ENCODE measurements at places on chromosomes 11 and 22.

DNA sequence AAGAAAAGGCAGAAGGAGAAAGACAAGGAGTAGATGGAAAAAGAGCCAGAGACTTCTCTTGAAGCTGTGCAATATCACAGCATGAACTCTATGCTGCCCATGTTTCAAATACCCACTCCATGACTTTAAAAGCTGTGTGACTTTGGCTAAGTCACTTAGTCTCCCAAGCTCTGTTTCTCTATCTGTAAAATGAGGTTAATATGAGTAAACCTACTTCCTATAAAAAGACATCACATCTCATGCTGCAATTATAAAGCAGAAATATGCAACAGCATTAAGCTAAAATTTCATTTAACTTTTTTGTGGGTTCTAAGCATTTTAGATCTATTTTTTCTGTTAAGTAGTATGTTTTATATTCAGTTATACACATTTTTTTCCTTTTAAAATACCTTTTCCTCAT, 11.6 kb downstream of the DGCR2 start:
- DNase-seq: no peak

DNA sequence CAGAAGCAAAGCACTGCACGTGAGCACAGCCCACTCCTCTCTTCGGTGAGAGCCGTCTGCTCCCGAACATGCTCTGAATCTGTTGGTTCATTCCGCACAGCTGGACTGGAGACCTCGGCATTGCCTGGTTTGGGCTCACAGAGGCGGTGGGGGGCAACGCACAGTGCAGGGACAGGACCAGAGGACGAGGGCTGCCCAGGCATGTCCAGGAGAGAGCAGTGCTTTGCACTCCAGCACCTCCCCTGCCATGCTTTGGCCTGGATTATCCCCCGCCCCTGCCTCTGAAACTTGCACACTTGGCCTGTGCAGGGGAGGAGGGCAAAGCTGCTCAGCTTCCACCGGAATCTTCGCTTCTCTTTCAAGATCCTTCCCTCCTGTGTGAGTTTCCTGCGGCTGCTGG, 536.5 kb downstream of the BRD1 start:
- DNase-seq: no peak

GRCh38 chr11:62835336-62835735, 2.7 kb upstream of the TEX54 start:
- no peak for DNase-seq

DNA sequence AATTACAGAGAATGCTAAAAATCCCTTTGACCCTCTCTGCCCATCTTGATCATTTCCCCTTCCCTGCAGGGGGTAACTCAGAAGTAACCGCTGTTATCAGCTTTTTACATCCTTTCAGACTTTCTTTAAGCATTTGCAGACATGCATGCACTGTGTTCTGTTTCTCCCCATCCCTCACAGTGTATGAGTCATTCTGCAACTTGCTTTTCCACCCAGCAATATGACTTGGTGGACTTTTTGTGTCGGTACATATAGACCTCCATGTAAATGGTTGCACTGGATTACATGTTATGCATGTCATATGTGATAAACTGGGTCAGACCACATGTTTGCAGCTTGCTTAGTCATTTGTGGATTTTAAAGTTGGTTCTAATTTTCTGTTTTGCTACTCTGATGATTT, 87.7 kb upstream of the NECTIN1 start:
- DNase-seq: no peak

- DNase-seq: no peak
Observed at GRCh38 chr11:64545619-64546018, 45.4 kb upstream of the SLC22A12 start.

DNA sequence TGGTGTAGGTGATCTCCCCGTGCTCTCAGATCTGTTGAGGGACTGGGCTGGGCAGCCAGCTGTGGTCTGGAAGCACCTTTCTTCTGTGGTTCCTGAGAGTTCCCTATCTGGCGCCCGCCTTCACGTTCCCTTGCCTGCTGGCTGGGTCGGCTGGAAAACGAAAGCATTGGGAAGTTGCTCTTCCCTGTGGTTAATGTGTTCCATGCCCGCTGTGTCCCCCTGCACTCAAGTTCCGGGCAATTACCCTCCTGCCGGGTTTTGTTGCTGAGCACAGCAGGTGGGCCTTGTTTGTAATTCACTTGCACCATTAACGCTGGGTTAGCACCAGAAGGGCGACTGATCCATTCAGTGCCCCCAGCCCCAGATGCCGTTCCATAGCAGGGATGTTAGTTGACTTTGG, 134.1 kb downstream of the GRIK4 start:
- DNase-seq: no peak

GRCh38 chr22:28102151-28102812, 183.2 kb upstream of the PITPNB start:
- DNase-seq: no peak

- no peak for DNase-seq
Observed at GRCh38 chr11:30358536-30358935, 35.6 kb downstream of the ARL14EP start.

DNA sequence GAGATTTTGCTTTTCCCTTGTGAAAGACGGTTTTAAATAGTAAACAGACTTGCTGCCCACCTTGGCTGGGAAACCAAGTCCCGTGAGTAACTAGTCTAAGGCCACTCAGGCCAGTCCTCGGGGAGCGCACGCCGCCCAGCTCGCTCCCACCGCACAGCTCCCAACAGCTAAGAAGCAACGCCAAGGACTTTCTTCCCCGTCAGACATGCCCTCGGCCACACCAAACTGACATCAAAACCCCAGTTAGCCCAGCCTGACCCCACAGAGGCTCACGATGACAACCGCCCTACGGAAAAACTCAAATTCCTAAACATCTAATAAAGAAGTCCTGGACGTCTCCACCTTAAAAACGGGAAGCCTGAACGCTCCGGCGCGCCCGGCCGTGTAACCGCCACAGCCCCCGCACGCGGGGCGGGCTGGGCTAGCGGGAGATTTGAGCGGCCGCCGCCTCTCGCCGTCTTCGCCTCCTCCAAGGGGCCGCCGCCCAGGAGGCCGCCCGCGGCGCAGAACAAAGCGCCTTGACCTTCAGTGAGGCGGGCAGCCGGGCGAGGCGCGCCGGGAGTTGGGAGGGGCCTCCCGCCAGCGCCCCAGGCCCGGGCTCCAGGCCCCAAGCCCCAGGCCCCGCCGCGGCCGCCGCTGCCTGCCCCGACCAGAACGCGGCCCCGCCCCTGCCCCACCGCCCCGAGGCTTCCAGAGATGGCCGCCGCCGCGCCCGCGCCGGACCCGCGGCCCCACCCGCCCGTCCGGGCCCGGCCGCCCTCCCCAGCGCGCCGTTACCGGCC, 486 bp downstream of the NAP1L4 start:
- DNase-seq: no peak

DNA sequence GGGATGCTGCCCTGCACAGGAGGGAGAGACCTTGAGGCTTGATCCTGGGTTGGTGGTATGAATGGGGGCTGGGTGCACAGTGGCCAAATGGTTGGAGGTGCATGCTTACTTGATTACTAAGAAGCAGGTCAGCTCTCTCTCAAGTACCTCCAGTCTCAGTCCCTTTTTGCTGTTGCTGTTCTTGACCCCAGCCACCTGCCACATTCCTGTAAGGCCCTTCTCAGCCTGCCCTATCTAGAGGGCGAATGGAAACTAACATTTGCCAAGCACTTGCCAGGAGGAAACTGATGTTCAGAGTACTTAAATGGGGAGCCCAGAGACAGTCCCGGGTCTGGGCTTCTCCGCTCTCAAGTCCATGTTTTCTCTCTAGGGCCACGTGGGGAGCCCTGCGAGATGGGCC, 39.9 kb downstream of the CABIN1 start:
- no peak for DNase-seq

- DNase-seq: no peak
Observed at GRCh38 chr22:29268511-29269229, 602 bp downstream of the EWSR1 start.

DNA sequence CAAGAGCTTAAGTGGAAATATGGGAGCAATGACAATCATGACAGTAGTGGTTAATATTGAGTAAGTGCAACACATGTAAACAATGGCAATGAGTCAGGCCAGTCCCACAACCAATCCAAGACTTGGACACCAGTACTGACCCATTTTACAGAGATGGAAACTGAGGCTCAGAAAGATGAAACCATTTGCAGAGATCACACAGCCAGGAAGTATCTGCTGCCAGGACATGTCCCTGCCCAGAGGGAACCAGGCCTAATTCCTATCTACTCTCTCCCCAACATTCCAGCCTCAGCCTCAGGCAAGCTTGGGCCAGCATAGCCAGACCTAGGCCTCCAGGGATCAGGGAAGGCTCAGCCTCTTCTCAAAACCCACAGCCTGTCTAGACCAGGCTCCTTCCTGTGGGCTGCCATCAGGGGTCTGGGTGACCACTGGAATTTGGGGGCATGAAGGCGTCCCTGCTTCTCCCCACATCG, 395.1 kb downstream of the MN1 start:
- DNase-seq: no peak

DNA sequence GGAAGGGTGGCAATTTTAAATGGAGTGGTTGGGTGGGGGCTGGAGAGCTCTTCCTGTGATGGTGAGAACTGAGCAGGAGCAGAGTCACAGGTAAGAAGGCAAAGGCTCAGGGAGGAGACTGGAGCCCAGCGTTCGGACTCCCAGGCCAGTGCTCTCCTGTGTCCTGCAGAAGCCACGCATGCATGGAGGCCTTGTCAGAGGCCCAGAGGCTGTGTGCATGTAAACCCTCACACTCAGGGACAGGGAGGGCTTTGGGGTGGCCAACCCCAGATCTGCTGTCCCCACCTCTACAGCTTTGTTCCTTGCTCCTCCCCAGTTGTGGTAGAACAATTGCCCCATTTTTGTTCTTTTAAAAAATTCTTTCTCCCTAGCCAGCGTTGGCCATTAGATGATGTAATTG, 130.4 kb upstream of the PARVA start:
- DNase-seq: no peak

DNA sequence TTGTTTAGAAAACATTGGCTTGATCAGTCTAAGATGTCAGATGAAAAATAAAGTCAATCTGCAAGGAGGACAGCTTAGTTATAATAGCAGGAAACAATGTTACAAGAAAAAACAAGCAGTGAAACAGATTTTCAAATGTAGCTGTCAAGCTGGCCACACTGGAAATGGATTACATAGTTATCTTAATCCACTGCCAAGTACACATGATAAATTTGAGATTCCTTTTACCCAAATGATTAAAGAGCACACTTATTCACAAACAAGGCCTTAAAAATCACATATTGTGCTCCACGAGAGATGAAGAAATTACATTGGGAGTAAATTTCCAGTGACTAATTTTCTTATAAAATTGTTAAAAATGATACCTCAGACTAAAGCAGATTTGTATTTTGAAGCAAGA, 17.5 kb upstream of the ESAM start:
- no peak for DNase-seq

GRCh38 chr11:117929916-117930570, 841 bp upstream of the TMPRSS13 start:
- no peak for DNase-seq

DNA sequence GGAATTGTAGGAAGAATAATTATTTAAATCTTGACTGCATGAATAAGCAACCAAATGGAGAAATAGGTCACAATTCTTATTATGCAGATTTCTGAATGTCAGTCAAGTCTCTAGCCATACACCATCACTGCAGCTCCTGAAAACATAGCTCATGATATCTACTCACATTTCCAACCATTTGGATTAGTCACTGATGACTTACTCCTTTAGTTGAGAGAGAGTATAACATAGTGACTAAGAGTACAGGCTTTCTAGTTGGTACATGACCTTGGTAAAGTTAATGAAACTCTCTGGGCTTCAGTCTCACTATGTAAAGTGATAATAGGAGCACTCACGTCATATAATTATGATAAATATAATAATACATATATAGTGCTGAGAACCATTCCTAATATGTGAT, 265.2 kb downstream of the KCNA4 start:
- DNase-seq: no peak

DNA sequence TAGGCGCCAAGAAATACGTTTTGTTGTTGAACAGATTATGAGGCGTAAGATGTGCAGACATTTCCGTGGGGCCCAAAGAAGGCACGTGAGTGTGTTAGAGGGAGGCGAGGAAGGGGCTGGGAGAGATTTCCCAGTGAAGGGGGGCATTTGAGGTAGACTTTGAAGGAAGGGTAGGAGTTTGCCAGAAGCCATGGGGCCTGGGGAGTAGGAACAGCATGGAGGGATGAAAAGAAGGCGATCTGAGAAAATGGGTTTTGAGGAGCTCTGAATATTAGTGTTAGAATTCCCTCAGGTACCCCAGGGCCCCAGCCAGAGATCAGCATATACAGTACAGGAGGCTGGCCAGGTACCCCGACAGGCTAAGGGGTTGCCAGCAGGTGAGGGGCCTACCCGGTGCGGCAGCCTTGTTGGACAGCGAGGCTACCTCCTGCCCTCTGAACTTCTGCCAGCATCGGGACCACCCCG, 414 bp upstream of the MIEF1 start:
- no peak for DNase-seq

- DNase-seq: no peak
Observed at GRCh38 chr11:122158171-122158570, 42.2 kb upstream of the BLID start.

DNA sequence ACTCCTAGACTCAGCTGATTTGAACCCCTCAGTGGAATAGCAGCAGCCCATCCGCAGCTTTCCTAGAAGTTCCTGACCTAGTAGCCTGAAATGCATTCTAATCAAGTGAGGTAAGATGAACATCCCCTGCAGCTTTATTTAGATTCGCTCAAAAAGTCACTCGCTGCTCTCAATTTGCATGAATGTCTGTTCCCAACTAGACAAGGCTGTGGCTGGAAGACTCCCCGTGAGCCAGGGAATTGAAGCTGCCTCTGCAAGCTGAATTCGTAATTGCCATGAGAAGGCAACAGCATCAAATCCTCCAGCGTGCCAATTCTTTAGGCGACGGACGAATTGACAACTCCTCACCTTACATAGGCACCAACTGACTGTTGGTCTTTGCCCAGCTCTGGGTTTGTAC, 17.1 kb upstream of the SCN3B start:
- no peak for DNase-seq

- no peak for DNase-seq
Observed at GRCh38 chr22:17047656-17048055, 37.1 kb upstream of the IL17RA start.

DNA sequence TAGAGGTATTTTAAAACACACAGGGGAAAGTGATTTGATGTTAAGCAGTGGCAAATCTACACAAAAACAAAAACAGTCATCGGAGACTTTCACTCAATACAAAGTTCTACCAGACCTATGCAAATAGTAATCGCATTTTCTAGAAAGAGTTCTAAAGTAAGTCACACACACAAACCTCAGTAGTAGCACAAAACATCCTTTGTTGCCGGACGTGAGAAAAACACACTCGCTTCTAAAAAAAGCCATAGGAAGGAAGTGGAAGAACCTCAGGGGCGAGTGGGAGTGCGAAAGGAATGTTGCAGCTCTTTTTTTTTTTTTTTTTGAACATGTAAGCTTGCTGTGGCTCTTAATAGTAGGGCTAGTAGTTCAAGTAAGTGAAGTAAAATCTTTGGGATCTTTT, 88.9 kb downstream of the MAML2 start:
- DNase-seq: no peak
